Frontal cortex (tissue), 4 donors: ENCODE measurements at places on chromosomes 6 and 20. TPM values are rescaled to one million over a fixed set of nuclear protein-coding genes. Genes with fewer than 3 reads are reported as not detected.

The SSTR4 gene
- 0.41 TPM for total RNA-seq

GRCh38 chr20:54212226-54212625 lies 4.3 kb downstream of the PFDN4 start:
- DNase-seq: no peak

The TRIM15 gene
- total RNA-seq: not detected

DNA sequence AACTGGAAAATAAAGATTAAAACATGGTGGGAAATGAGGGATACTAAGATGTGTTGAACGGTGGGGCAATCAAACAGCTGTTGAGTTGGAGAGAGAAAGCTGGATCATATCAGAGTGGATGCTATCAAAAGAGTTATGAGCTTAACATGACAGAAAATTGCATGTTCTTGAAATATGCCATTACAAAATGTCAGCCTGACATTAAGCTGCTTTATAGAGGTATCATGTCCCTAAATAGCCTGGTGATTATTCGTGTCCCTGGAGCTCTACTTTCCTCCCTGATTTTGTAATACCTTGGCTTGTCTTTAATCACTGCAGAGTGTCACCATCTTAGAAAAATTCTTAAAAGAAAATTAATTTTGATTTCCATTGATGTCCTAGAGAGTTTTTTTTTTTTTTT lies 223.1 kb downstream of the PHF3 start:
- DNase-seq: no peak

- no peak for DNase-seq
These were observed 66.7 kb upstream of the E2F3 start for GRCh38 chr6:20334962-20335361.

The CCM2L gene
- total RNA-seq: 2.9 TPM

The GABRR2 gene
- total RNA-seq: under 0.01 TPM

The SIRPA gene
- total RNA-seq: 6.1 TPM
